IPS DF 6.9 (cell line): ENCODE measurements at places on chromosomes 3 and 15.

DNA sequence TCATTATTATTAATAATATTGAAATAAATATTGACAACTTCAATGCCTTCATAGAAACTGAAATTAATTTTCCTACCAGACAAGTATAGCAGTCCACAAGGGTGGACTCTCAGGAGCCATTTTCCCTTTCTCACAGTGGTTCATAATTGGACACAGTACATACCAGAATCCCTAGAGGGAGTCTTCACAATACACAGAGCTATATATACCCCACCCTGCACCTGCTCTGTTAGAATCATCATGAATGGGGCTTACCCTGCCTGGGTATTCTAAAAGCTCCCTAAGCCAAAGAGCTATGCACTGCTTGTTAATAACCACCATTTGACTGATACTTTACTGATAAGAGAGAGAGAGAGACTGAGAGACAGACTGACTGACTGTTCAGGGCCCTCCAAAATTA, 134.9 kb downstream of the FEZF2 start:
- DNase-seq, result no peak

- no peak for DNase-seq
These were observed 37.9 kb downstream of the IL20RB start for GRCh38 chr3:136995652-136996051.

DNA sequence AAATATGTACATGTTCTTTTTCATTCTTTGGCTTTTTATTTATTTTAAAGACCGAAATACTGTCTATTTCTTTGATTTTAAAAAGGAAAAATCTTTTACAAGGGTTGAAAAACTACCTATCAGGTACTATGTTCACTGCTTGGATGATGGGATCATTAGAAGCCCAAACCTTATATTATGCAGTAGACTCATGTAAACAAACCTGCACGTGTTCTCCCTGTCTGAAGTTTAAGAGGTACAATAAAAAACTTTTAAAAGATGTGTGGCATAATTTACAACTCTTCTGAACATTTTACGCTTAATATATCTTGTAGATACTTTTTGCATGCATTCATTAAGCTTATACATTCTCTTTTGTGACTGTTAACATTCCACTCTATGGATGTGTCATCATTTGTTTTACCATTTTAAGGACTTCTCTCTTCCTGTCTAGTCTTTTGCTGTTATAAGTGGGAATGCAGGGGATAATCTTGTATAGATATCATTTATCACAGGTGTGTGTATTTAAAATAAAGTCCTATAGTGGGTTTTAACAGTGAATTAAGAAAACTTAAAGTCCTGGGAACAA, 6.2 kb downstream of the MGA start:
- no peak for DNase-seq

DNA sequence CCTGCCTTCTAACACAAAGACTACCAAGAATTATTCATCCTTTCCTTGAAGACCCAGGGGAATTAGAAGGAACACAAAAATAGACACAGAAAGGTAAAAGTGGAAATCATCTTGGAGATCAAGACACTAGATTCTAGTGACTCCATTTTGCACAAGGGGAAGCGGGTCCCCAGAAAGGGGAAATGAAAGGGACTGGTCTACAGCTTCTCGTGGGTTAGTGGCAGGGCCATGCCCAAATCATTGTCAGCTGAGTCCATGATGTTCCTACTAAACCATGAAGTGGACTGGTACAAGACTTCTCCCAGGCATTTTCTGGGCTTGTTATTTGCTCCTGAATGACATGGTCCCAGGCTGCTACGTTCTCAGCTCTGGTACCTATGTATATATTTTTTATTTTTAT, 230.7 kb upstream of the TPRG1 start:
- DNase-seq, result no peak

DNA sequence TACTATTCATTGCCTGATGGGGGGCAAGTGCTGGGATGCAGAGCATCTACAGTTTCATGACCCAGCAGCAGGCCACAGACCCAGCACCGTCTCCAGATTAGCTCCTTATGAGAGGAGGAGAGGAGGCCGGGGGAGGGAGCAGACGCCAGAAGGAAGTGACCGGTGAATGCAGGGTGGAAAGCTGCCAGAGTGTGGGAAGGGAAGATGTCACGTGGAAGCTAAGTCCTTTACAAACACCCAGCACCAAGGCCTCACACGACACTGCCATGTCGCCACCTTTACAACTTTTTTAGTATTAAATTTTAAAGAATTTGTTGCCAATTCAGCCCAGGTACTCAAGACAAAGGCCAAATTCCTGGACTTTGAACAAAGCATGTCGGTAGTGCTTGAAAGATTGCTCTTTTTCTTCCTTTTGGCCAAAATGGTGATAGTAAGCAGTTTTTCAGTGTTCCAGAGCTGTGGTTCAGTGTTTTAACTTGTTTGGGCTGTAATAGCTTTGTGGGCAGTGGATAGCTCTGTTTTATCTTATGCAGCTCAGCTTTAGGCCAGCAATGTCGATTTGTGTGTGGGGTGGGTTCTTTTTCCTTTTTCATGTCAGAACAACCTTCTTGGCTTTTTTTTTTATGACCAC, 58.2 kb downstream of the ZBTB38 start:
- no peak for DNase-seq

DNA sequence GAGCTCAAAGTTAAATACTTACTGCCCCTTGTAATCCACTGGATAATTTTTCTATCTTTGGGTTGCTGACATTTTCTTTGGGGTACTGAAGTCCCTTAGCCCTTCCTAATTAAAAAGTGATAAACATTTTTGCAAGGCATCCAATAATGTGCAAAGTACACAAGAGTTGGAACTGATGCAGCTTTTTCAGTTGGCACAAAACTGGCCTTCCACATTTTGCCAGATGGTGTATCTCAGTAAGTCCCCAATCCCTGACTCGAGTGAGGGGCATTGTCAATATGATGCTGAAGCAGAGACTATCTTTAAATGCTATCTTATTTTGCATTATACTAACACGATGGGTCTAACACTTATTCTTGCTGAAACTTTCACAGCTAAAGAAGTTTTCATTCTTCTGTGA, 27.8 kb downstream of the FHIT start:
- DNase-seq, result no peak

- no peak for DNase-seq
These were observed 76.0 kb downstream of the ETFA start for GRCh38 chr15:76235186-76235826.

DNA sequence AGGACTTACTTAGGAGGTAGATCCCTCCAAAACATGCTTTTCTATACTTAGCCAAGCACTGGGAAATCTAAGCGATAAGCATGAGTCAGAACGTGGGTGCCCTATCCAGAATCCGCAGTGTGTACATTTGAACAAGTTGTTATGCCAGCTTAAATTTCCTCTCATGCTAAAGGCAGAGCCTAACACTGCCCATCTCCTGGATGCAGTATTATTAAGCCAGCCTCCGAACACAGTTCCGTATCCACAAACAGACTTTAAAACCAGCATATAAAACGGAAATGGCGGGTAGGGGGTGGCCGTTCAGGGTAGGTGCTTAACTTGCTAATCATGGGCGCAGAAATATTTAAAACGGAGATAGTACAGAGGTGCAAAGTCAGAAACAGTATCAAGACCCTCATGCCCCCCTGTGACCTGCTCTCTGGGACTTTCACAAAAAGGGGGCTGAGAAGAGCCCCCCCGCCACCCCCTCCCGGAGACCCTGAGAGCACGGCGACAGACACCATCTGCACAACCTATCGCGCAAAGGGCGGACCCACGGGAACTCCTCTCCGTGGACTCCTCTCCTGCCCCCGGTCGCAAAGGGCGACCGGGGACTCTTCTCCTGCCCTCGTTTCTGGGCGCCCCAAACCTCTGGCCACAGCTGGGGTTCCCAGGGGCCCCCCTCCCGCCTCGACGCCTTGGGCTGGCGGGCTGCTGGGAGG, 889 bp upstream of the LRRIQ4 start:
- DNase-seq, result no peak

DNA sequence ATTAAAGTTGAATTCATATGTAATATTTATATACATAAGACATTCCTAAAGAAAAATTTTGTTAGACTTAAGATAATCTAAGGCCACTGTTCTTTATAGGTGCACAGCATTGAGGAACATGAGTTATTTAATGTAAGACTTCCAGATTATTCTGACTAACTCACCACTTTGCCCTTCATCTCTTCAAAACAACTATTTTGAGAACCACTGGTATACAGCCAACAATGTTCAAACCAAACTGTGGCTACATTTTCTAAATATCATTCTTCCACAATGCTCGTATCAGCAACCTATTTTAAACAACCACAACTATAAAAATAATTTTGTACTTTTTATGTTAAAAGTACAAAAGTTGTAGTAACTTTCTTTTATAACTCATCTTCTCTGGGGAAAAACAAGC, 199.8 kb upstream of the ALCAM start:
- DNase-seq, result no peak

GRCh38 chr15:56919609-56920366, 1.3 kb downstream of the TCF12 start:
- DNase-seq, result no peak

DNA sequence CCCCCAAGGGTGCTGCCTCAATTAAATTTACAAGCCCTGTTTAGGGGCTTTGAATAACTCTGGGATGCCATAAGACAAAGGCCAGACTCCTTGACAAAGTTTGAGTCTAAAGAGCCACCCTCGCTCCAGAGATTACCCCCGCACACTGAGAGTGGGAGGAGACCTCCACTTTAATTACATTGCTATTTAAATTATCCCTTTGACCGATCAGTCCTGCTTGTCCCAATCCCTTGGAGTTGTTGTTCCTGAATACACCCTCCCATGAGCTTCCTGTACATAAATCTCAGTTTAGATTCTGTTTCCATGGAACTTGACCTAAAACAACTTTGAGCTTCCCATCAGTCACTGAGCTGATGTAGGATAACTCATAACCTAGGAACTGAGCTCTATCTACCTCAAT, 596.3 kb downstream of the PYDC2 start:
- DNase-seq, result no peak

GRCh38 chr15:56824175-56824574, 90.9 kb upstream of the ZNF280D start:
- DNase-seq, result no peak

GRCh38 chr15:36050899-36051298, 504.9 kb upstream of the DPH6 start:
- no peak for DNase-seq

DNA sequence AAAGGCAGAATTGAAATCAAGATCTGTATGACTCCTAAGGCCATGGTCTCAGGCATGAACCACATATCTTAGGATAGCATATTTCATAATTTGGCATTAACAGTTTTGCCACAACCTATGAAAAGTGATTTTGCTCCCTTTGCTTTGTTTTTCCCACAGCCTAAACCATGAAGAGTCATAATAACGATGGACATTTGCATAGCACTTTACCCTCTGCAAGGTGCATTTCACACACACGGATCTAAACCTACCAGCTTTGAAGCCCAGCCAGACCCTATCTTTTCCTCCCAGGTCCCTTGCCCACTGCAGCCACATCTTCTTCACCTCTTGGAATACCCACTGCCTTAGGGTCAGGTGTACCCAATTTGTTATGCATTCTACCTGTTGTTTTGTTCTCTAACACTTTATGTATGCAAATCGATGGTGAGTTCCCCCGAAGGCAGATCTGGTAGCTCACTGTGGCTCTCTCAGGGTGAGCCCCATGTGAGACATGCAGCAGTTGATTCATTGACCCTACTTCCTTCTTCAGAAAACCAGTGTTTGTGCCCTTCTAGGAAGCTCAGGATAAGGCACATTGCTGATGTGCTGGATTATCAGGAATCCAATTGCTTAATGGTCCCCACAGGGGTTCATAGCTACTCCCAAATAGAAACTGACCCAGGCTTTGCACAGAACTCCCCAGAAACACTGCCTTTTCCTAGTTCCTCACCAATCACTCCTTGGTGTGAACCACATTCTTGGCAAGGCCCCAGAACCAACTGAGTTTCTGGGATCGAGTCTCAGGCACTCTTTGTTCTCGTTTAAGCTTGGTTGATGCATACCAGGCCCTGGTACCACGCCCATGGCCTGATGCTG, 8.7 kb downstream of the ARHGAP31 start:
- DNase-seq, result no peak

GRCh38 chr3:43163895-43164493, 58.1 kb upstream of the POMGNT2 start:
- DNase-seq, result no peak

DNA sequence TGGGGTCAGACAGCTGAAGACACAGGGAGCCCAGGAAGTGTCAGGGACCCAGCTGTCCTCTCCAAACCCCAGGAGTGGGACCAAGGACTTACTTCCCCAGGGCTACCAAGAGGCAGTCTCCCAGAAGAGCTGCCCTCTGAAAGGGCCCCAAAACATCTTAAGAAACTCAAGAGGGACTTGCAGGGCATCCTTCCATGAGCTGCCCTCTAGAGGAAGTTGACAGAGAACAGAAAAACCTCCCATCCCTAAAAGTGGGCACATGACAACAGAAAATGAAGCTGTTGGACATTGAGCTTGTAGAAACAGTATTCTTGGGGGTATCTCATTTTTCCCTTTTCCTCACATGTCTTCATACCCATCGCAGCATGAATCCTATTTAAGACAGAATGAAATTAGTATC, 58.9 kb downstream of the MECOM start:
- no peak for DNase-seq

DNA sequence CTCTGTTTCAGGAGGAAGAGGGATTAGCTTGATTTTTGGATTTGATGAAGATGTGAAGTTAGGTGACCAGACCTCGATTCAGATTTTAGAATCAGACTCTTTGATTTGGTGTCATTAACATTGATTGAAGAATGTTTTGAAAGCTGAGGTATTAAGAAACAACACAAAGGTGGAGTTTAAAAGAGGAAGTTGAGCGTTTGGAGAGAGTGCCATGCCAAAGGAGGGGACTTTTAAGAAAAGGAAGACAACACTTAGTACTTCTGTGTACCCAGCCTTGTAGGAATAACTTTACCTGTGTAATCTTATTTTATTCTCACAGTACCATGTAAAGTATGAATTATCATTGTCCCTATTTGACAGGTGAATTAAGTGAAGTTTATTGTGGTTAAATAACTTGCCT, 34.4 kb downstream of the PPARG start:
- DNase-seq, result no peak

GRCh38 chr3:123327956-123328850, 120.7 kb downstream of the ADCY5 start:
- DNase-seq, result no peak

GRCh38 chr3:135792174-135792573, 173.4 kb upstream of the PPP2R3A start:
- DNase-seq, result peak; percentile 9

- no peak for DNase-seq
These were observed 35.5 kb downstream of the CYFIP1 start for GRCh38 chr15:22944651-22945050.

GRCh38 chr3:113277941-113278598, 66.7 kb downstream of the BOC start:
- DNase-seq, result no peak

DNA sequence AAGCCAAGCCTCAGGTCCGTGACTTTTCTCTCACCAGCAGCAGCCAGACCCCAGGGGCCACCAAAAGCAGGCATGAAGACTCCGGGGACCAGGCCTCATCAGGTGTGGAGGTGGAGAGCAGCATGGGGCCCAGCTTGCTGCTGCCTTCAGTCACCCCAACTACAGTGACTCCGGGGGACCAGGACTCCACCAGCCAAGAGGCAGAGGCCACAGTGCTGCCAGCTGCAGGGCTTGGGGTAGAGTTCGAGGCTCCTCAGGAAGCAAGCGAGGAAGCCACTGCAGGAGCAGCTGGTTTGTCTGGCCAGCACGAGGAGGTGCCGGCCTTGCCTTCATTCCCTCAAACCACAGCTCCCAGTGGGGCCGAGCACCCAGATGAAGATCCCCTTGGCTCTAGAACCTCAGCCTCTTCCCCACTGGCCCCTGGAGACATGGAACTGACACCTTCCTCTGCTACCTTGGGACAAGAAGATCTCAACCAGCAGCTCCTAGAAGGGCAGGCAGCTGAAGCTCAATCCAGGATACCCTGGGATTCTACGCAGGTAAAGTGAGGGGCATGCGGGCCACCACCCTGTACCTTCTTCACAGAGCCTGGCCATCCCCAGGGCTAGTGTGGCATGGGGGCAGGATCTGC, 12.0 kb upstream of the ABTB1 start:
- no peak for DNase-seq
